Forelimb muscle (tissue), 1 donor: ENCODE measurements at places on chromosomes 11 and 22.

DNA sequence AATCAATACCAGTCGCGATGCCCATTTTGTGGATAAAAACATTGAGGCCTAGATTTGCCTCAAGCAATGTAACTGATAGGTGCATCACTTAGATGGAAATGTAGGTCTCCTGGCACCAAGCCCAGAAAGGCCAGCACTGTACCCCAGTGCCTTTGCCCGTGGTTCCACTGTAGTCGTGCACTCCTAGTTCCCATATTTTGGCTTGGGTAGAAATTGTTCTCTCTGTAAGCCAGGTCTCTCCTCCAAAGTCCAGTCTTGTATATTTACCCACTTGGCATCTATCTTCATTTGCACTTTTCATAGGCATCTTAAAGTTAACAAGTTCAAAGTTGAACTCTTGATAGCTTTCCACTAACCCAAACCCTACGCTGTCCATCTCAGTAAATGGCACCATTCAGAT, 41.6 kb upstream of the DMC1 start:
- no peak for DNase-seq

GRCh38 chr11:44138286-44138685, 42.8 kb downstream of the EXT2 start:
- no peak for DNase-seq

DNA sequence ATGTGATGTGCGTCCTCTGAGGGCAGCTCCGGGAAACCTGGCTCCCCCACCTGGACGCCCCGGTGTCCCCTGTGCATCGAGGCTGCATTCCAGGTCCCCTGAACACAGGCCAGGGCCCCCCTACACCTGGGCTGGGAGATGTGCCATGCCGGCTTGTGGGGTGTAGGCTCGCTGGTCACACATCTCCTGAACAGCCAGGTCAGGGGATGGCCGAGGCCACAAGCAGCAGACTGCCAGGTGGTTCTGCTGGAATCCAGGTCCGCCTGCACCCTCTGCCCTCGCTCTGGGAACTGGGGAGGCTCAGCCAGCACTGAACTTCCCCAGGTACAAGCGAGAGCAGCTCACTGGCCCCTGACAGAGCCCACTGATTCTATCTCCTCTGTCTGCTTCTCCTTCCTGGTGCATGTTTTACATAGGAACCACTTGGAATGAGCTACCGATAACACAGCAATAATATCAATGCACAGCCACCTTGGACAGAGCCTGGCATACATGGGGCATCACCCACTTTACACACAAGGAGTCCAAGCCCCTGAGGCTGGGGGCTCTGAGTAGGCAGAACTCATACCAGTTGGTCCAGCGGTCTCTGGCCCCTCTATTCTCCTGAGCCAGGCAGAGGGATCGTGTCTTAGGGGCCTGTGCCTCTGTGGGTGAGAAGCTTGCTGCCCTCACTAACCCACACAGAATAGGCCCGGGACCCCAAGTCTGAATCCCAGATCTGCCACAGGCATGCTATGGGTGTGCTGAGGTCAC, 46.8 kb downstream of the TBX1 start:
- no peak for DNase-seq

- DNase-seq, result no peak
These were observed 1.9 kb downstream of the RDX start for GRCh38 chr11:110294509-110294908.

- no peak for DNase-seq
These were observed 1.0 kb downstream of the MN1 start for GRCh38 chr22:27800250-27801201.

DNA sequence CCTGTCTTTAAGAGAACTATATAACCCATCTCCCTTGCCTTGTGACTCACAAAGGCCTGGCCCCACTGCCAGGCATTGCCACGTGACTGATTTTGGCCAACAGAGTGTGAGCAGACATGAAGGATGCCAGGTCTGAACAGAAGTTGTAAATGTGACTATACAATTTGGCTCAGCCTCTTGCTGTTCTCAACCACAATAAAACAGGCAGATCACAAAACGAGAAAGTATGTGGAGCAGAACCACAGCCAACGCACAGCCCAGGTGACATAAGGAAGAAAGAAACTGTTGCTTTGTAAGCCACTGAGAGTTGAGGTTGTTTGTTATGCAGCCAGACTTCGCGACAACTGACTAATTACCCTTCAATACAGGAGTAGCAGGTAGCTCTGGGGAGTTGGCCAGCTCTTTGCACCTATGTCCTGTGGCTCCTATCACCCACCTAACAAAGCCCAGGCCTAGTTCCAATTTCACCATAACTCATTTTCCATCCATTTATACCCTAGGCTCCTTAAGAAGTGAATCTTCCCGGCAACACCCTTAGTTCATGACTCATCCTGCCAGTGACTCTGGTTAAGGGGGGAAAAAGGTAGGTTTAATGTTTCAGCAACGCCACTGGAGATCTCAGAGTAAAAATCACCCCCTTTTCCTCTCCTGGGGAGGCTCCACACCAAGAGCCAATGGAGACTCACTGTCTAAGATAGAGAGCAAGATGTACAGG, 53.7 kb downstream of the GALNT18 start:
- no peak for DNase-seq

- no peak for DNase-seq
These were observed 38.7 kb downstream of the RTN3 start for GRCh38 chr11:63719987-63720386.

GRCh38 chr11:22347857-22348487, 9.8 kb downstream of the SLC17A6 start:
- no peak for DNase-seq

DNA sequence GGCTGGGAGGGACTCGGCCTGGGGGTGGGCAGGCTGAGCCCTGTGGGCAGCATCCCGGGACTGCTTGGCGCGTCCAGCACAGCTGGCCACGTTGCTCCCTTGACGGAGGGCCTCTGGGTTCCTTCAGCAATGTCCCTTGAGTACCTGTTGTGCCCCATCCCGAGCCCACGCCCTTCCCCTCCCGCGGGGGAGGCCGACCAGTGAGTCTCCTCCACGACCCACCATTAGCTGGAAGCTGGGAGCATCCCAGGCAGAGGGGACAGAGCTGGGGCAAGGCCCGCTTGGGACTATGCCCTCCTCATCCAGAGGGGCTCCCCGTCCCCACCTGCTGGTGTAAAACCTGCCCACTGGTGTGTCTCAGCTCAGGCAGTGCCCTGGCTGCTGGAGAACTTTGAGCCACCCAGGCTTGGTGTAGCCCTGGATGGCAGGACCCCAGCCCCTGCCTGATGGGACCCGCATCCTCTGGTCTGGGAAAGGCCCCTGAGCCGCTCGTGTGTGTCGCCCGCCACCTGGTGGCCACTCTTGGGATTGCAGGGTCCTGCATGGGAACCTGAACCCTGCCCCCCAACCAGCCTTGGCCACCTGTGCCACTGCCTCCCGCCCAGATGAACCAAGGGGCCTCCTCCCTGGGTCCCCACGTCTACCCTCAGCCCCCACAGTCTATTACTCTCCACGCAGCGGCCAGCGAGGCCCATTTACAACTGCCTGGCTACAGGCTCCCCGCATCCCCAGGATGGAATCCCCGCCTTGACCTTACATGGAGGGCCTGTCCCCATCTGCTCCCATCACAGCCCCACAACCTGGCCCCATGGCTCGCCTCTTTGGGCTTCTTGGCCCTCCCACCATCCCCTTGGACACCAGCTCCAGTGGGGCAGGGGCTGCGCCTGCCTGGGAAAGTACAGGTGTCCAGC, 16.6 kb upstream of the ARHGAP8 start:
- no peak for DNase-seq

GRCh38 chr11:46492532-46492931, 101.0 kb upstream of the CHRM4 start:
- no peak for DNase-seq

- DNase-seq, result no peak
These were observed 1.2 kb upstream of the LMO2 start for GRCh38 chr11:33892906-33893594.

DNA sequence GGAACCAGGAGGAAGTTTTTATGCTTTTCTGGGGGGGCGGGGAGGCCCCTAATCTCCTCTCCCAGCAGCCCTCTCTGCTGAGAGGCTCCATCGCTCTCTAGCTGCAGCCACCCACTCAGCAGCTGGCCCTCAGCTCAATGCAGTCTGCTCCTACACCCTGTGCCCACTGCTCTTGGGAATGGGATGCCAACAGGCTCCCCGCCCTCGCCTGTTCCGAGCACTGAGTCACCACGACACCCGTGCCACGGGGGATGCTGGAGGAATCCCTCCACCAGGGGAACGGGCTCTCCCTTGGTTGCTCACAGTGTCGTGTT, 23.5 kb upstream of the SUSD2 start:
- no peak for DNase-seq

GRCh38 chr22:25823276-25823675, 81.3 kb downstream of the MYO18B start:
- DNase-seq, result no peak

- DNase-seq, result no peak
These were observed 30.3 kb downstream of the LAYN start for GRCh38 chr11:111570796-111571195.

GRCh38 chr11:78039919-78040671, 17.0 kb upstream of the KCTD14 start:
- DNase-seq, result no peak

GRCh38 chr11:65236194-65237059, 25.3 kb upstream of the POLA2 start:
- no peak for DNase-seq

DNA sequence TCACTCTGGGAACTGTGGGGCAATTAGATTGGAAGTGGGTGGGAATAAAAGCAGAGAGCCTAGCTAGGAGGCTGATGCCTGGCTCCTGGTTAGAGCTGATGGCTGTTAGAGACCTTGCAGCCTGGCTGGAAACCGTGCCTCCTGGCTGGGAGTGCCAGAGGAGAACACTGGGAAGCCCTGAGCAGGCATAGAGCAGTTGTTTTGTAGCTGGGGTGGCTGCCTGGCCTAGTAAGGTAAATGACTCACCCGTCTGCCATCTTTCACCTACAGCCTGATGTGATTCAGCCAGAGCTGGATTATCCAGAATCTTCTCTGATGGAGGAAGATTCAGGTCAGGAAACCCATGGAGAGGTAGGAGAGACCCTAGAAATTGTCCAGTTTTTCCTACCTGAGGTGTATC, 6.1 kb downstream of the UQCR10 start:
- DNase-seq, result no peak
